ENCODE measurements at places on chromosomes 5 and 9.

- no peak for DNase-seq
Observed at GRCh38 chr9:95669253-95669652, 152.5 kb upstream of the PTCH1 start.

GRCh38 chr5:14316471-14316870 is 173.3 kb downstream of the TRIO start:
- no peak for DNase-seq

- DNase-seq: no peak
Observed at GRCh38 chr5:143128412-143129071, 274.9 kb downstream of the NR3C1 start.

DNA sequence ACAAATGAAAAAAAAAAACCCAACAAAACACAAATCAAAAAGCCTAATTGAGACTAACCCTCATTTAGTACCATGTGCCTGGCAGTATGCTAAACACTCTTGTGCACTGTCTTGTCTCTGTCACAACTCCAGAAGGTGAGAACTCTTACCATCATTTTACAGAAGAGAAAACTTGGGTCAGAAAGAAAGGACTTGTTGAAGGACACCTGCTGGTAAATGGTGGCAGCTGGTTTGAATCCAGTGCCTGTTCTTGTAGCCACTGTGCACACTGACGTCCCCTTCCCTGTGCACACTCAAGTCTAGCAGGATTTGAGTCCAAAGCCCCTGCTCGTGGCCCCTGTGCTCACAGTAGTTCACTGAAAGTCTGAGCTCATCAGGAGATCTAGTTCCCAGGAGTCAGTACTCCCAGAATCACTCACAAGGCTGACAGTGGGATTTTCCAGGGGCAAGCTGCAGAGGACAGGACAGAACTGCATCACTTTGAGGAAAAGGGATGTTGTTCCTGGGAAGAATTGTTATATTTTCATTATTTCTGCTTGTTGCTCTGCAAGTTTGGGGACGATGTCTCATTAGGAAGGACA is 43.0 kb upstream of the HSD17B4 start:
- DNase-seq: no peak

- DNase-seq: no peak
Observed at GRCh38 chr9:106529616-106530015, 333.4 kb upstream of the ZNF462 start.

GRCh38 chr9:130565792-130566191 is 13.6 kb upstream of the FUBP3 start:
- no peak for DNase-seq

DNA sequence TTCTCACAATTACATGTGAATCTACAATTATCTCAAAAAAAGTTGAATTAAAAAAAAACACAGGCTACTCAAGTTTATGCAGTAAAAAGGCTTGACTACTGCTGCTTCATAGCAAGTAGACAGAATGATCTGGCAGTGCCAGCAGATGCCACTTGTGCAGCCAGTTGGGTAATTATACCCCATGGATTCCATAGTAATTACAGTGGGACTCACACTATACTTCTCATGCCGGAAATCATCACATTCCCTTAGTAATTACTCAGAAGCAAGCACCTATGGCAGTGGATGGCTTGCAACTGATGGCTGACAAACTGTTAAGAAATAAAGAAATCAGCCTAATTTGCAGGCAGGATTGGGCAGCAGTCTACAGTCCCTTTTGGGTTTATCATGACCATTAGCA is 463.2 kb upstream of the KLF4 start:
- DNase-seq: no peak

DNA sequence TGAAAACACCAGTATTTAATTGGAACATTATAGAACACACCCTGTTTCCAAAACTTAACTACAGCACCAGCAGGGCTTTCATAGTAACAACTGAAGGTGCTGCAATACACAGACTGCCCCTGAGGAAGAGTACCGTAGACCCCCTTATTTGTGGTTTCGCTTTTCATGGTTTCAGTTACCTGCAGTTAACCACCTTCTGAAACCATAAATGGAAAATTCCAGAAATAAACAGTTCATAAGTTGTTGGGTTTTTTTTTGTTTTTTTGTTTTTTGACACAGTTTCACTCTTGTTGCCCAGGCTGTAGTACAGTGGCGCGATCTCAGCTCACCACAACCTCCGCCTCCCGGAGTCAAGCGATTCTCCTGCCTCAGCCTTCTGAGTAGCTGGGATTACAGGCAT is 9.5 kb upstream of the GLDC start:
- DNase-seq: no peak

DNA sequence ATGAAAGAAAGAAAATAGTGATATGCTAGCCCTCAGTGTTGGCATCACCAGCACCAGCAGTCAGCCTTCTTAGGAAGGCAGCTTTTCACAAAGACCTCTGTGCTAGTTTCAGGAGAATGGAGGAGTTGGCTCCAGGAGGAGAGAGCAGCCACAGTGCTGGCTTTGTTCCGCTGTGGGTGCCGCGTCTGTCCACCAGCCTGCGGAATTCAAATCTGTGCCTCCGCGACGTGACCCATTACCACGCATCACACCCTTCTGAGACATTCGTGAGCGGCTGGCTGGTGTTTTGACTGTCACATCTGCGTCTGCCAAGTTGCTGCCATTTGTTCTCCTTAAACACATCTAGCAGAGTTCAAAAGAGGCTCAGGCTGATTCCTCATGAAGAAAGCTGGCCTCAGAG is 34.4 kb downstream of the SNX18 start:
- no peak for DNase-seq

Measured in common myeloid progenitor, CD34-positive (primary cell).